Activated CD8-positive, alpha-beta memory T cell treated with anti-CD3 and anti-CD28 coated beads for 1 hour (primary cell): ENCODE measurements at places on chromosomes 7 and 10.

DNA sequence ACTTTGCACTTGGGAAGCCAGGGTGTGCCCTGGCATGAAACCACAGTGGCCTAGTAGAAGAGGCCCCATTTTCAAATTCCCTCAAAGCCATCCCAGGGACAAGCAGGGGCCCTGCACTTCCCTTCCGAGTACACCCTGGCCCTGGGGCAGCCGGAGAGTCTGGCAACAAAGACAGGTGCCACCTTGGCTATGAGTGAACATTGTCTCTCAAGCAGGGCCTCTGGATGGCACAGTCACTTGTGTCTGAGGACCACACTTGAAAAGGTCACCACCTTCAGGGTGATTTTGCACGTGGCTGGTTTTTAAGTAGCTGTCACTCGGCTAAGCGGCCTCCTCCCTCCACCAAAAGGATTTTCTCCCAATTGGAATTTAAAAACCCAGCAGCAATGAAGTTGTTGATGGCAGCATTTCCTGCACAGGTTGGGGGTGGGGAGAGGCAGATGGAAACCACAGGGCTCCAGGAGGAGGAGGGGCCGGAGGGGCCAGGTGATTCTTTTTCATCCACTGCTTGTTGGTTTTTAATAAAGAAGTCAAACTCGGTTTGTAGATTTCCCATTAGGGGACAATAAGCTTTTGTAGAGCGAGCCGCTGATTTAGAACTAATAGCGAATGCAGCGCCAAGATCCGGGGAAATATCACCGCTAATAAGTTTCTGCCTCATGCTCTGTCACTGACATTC is 33.9 kb downstream of the C10orf105 start:
- no peak for DNase-seq

GRCh38 chr10:101229266-101230182 is at the start of gene LBX1:
LBX1 (minus strand) TSS chr10:101229463; CDS start chr10:101228815, 648 bp downstream.
- DNase-seq, result no peak

DNA sequence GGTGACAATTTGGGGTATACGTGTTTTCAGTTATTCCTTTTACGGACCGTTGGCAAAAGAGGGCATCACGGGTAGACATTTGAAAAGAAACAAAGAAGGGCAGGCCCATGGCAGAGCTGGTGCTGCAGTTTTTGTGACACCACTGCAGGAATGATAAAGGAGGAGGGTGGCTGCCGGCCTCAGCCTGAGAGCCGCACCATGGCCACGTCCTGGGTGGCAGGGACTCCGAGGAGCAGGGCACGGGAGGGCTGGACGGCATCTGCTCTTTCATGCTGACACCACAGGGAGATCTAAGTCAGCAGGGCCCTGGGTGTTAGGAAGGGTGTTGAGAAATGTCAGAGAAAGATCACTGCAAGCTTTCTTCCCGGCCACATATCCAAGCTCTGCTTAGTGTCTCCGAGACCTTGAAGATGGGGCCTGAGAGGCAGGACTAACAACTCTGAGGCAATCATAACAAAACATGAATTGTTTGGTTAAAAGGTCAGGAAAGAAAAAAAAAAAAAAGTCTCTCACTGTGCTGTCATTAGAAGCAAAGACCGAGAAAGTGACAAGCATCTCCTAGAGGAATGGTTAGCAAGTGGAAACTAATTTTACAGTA is 36.6 kb downstream of the INSYN2A start:
- no peak for DNase-seq

- DNase-seq, result no peak
Measured at GRCh38 chr10:94005050-94005449, 11.3 kb downstream of the PLCE1 start.

DNA sequence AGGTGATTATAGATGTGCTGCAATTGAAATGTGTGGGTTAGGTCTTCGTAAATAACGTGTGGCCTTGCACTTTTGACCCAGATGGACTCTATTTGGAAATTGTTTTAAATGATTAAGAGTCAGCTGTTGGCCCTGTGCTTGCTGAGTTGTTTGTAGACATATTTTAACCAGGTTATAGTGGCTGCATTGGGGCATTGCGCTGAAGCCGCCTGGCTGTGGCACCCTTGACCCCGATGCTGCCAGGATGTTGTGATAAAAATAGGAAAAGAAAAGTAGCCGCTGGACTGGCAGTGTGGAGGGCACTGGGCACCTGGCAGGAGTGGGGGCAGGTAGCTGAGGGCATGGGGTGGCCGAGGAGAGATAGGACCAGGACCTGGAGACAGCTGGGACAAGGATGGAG is 13.4 kb downstream of the LRRC27 start:
- no peak for DNase-seq

- DNase-seq, result no peak
Measured at GRCh38 chr7:77738871-77739270, 42.6 kb downstream of the RSBN1L start.

DNA sequence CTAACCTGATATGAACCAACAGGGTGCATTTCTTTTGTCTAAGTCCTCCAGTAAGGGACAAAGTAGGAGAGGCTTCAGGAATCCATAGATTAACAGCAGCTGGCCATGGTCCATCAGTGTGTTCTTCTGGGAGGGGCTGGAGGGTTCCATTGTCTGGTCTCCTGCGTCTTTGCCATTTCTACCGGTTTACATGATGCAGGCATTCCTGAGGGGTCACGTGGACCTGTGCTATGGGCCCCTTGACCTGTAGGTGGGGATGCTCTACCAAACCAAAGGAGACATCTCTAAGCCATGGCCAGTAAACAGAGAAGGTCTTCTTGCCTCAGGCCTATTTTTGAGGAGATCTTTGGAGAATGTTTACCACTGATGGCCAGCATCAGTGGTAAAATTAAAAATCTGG is 28.7 kb upstream of the HABP2 start:
- no peak for DNase-seq

GRCh38 chr7:91462316-91462715 is 198.1 kb downstream of the FZD1 start:
- DNase-seq, result no peak

DNA sequence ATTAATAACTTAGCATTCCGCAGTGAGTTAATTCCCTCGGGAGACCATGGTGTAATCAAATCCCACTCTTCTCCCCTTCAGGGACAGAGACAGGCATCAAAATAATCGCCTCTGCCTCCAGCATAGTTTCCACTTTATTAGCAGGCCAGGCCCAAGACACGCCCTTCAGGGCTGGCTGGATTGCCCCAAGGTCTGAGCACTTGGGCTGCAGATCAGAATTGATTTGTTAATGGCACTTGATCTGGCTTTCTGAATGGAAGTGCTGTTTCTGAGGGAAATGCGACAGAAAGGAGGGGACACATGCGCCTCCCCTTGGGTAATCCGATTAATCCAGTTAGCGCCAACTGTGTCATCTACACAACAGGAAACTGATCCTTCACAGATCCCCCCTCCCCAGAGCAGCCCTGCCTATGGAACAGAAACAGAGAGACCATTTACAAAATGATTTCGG is 15.6 kb downstream of the CHAT start:
- DNase-seq, result no peak

- no peak for DNase-seq
Measured at GRCh38 chr7:151113344-151114150, 27.3 kb downstream of the AGAP3 start.

DNA sequence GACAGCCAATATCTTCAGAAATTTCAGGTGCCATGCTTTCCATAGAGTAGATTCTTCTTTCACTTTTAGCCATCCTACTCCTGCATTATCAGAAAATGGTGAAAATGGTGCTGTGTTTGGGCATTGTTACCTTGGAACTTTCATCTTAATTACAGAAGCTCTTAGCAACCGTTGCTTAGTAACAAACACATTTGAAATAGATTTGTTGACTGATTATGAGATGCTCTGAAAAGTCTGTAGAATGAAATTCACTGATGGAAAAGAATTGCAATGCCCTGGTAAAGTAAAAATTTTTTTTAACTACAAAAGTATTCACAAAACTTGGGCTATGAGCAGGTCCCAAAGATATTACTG is 249.3 kb upstream of the NEBL start:
- no peak for DNase-seq

DNA sequence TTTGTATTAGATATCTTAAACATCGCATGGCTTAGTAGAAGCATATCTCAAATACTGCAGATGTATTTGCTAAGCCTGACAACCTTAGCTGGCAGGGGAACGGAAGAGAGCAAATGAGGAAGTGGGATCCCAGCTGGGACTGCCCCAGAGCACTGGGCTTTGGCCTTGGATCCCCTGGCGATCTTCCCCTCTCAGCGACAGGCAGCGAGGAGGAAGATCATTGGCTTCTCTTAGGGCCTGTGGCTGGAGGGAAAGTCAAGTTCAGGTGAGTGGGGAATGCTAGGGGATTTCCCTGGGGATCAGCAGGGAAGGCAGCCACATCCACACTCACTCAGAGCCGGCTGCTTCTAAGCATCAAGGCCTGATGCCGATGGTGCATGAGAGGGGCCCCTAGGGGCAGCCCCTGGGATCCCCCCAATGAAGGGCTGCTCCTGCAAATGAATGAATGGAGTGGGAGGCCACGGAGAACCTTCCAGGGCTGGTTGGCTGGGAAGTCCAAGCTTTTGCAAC is 42.0 kb downstream of the LYZL2 start:
- DNase-seq, result no peak

GRCh38 chr10:77131214-77131613 is 506.4 kb downstream of the KCNMA1 start:
- no peak for DNase-seq

DNA sequence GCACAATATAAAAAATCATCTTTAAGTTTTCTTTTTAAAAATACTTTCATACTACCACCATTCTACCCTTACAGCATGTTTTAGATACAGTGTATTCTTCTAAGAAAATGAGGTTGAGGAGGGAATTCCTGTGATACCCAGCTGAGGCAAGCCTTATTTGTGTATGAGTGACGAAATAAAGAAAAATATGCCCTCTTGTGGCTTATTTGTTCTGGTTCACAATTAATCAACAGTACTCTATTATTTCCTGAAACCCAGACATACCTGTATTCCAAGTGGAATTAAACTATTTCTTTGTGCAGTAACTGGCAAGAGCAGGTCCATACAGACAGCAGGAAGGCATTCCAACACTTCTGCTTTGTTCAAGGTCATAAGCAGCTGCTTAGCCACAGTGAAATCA is 4.5 kb upstream of the SEMA3D start:
- no peak for DNase-seq

DNA sequence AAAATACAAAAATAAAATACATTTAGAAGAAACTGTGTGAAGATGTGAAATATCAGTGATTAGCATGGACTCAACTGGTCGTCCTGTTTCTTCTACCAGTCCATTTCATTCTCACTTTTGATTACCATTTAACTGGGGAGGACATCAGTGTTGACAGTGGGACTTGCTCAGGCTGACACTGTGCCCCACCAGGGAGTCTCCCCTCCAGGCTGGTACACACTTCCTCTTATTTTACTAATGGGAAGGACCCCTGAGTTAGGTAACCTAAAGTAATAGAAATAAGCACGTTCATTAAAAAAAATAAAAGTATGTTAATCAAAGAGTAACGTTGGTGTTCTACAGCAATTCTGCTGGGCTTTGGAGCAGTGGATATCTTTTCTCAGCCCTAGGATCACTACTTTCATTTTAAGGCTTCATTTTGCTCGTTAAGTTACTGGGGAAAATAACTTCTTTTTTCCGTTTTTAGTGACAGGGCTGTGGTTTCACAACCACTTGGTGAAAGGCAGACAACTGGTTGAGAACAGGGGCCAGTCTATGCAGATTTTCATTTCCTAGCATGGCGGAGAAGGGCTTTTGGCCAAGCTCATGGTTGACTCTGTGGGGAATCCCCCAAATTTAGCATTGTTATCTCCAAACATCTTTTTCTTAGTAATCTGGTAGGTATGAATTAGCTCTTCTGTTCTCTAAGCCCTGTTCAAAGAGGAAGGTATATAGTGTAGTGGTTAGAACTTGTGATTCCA is 2.1 kb downstream of the SNX10 start:
- no peak for DNase-seq

DNA sequence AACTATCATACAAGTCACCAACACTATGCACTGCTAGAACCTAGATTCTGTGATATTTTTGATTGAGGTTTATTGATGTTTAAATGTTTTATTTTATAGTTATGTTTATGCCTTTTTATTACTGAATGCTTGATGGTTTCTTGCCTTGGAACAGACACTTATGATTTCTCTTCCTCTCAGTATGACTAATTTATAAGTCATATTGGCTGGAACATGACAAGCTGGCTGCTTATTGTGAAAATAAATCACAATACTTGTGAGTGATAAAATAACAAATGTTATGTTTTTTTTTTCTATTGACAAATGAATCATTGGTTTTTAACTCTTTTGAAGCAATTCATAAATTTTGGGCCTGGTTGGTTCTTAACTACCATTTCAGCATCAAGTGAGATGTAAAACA is 142.0 kb upstream of the MALRD1 start:
- DNase-seq, result no peak

DNA sequence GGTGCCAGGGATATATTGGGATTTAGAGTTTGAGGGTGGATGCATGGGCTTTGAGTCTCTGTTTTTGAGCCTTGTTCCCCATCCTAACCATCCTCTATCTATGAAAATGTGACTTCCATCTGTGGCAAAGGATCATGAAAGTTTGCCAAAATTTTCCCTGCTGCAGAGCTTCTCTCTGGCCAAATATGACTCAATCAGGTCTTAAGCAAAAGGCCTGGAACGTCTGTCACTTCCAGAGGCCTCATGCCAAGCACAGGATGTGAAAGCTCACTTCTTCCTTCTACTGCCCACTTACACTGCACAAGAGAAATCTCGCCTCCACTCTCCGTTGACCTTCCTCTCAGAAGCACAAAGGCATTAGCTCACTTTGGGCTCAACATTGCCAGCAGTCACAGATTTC is 696.9 kb upstream of the NRP1 start:
- DNase-seq, result no peak

DNA sequence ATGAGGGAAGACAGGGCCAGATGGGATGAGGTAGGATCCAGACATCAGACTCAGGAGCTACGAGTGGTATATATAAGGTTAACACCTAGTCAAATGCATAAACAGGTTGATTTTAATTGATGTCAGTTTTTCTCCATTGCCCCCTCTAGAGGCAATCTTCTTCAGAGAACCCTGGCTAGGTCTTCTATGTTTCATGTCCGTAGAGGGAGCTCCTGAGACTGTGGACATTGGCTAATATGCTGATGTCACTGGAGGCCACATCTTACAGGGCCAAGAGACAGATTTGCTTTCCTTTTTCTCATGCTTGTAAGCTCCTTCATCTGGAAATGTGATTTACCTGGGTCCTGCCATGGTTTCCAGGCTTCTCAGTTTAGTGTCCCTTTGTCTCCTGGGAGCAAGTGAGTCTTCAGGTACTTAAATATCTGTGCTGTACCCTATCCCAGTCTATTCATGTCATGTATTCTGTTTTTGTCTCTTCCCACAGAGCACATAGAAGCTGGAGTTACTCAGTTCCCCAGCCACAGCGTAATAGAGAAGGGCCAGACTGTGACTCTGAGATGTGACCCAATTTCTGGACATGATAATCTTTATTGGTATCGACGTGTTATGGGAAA is 161.6 kb upstream of the PRSS1 start:
- no peak for DNase-seq

- no peak for DNase-seq
Measured at GRCh38 chr7:137579913-137580640, 236.5 kb upstream of the PTN start.
